ENCODE measurements at places on chromosomes 7 and 10.

GRCh38 chr10:104028146-104028545, 57.5 kb downstream of the COL17A1 start:
- DNase-seq = peak; percentile 39

- no peak for DNase-seq
Observed at GRCh38 chr10:60679388-60679990, 98.8 kb upstream of the CDK1 start.

DNA sequence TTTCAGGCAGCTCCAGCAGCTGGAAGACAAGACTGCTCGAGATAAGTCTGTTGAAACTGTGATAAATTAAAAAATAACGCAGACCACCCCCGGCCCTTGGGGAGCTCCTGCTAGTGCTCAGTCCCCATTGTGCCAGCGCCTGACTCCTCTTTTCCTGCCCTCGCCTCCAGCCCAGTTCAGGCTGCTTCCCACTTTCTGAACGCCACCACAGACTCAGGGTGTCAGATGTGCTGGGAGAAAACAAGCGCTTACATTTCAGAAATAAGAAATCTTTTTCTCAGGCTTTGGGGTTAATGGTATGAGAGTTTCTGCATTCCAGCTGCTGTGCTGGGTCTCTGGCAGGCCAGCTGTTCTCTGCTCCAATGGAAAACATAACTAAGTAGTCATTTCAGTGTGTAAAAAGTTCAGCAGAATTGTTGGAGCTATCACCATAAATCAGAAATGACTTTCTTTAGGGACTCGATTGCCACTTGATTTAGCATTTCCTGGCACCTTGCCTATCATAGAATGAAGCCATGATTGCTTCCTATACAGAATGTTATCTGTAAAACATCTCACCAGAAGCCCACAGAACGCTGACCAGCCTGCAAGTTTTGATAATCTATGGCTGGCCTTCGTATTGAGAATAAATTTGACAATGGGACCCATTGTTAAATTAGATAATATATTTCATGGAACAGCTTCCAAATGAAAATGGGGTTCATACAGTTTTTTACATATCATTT, 257.0 kb upstream of the ZNF32 start:
- peak; percentile 72 for DNase-seq

DNA sequence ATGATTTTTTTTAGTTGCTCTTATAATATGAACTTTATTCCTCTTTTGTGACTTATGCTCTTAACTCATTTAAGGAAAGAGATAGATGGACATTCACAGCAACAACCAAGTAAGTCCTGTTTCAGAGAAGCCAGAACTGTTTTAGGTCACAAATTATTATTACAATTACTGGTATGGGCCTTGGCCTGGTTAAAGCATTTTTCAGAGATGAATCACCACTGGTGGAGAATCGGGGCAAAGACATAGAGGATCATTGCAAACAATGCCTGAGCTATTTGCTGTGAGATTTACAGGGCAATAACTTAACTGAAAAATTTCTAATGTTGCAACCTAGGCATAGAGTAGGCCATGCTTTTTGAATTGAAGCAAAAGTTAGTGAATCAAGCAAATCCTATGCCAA, 138.0 kb upstream of the YAE1 start:
- DNase-seq = peak; percentile 41

DNA sequence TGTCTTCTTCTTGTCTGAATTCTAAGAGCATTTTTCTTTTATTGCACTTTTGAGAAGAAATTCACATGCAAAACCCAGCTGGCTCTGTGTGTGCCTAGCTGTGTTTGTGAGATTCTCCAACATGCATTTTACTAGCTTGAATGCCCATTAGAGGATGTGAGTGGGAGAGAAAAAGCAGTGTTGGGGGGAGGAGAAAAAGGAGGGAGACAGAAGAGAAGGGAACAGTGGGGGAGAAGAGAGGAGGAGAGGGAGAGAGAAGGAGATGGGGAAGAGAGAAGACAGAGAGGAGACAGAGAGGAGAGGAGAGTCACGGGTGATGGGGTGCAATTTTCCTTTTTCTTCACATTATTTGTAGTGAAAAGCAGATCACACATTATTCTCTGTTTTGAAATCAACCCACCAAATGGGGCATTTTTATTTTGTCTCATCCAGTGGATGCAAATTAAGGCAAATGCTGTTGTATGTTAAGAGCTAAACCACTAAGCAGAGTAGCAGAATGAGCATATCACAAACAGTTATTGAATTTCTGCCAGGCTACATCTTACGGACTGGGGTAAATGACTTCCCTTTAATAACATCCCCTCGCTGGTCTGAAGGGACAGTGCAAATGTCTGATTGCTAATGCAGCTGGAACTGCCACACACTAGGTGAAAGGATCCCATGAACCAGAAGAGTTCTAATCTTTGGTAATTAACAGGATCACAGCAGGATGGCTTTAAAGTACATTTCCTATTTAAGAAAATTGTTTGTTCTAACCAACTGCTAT, 849 bp downstream of the LRRN3 start:
- DNase-seq = peak; percentile 64

GRCh38 chr10:27614776-27615175, 110.7 kb downstream of the RAB18 start:
- DNase-seq = no peak

Measured in umbilical cord (tissue), 2 donors.